ENCODE measurements at places on chromosomes 1 and 21.

DNA sequence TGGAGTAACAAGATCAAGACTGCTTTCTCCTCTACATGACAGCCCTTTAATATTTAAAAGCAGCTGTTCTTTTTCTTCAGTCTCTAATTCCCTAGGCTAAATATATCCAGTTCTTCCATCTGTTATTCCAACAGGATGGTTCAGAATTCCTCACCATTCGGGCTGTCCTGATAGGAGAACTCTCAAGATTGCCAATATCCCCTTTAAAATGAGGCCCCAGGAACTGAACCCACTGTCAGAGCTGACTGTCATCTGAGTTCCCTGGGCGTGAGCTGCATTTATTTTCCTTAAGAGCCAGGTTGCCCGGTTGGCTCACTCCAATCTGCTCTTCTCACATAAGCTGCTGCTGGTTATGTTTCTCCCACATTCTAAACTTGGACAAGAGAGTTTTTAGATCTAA is 177.6 kb downstream of the MIS18A start:
- DNase-seq: no peak

GRCh38 chr1:203492082-203492747 is 1.7 kb upstream of the OPTC start:
- DNase-seq: no peak

GRCh38 chr21:33023574-33024200 is 2.0 kb upstream of the OLIG2 start:
- DNase-seq: no peak

- DNase-seq: no peak
These were observed 17.4 kb upstream of the ACTRT2 start for GRCh38 chr1:3003941-3004270.

DNA sequence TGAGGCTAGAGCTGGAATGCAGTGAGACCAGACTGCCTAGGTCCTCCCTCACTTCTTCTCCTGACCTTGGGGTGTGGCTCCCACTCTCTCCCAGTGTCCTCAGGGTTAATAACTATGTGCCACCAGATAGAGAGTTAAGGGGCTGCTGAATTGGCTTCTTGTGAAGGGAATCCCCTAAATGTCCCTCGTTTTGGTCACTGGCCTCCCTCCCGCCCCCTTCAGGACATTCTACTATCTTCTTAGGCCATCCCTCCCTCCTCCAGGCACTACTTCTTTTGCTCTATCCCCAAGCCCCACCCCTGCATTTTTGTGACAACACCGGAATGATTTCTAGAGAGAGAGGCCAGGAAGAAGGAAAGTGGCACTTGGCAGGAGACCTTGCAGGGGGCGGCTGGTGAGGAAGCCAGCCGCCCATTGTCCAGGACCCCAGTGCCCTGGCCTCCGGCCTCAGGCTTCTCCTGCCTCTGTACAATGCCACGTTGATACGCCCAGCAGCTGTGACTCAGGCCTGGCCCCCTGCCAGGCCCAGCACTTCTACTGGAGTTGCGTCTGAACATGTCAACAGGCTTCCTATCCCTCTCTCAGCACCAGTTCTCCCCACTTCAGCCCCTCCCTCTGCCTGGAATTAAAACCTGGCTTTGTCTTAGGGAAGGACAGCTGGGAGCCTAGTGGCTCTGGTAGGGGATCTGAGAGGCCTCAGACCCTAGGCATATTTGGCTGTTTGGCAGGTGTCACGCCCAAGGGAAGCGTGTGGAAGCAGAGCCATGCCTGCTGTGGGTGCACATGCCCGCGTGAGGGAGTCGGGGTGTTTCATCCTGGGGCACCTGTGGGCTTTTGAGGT is 9.1 kb downstream of the LMNA start:
- DNase-seq: peak; percentile 99

DNA sequence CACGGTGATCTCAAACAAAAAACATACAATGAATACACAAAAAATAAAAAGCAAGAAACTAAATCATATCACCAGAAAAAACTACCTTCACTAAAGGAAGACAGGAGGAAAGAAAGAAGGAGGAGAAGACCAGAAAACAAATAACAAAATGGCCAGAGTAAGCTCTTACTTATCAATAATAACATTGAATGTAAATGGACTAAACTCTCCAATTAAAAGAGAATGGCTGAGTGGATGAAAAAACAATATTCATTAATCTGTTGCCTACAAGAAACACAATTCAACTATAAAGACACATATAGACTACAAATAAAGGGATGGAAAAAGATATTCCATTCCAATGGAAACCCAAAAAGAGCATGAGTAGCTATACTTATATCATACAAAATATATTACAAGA is 27.2 kb downstream of the LRIF1 start:
- no peak for DNase-seq

DNA sequence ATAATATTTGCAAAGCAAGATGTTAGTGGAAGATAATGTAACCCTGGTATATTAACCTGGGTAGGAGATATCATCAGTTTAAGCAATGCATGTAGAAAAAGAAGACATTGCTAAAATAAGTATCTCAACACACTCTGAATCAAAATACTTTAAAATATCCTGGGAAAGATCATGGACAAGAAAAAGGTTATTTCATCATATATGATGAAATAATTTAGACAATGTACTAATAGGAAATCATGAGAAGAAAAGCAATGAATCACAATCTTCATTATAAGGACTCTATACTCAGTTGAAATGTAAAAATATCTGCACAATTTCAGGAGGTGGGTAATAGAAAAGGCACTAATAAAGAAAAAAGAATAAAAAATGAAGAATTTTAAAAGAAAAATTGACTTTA is 158.8 kb downstream of the KCNT2 start:
- no peak for DNase-seq

DNA sequence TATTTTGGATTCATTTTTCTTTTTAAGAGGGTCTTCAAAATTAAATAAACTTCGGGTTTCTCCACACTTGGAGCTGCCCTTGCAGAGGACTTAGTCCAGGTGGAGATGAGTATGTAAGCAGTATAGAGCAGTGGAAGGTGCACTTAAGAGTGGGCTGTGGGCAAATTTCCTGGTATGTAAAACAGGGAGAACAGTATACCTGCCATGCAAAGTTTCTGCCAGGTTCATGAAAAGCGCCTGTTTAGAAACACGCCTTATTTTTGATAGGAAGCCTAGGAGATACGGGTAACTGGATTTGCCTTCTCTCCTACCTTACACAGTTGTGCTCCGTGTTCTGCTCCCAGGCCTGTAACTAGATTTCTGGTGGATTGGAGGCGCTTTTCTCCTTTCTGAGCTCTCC is 1.2 kb downstream of the KDM4A start:
- DNase-seq: no peak

- peak; percentile 16 for DNase-seq
These were observed 1.7 kb upstream of the ZBTB18 start for GRCh38 chr1:244049162-244050013.

DNA sequence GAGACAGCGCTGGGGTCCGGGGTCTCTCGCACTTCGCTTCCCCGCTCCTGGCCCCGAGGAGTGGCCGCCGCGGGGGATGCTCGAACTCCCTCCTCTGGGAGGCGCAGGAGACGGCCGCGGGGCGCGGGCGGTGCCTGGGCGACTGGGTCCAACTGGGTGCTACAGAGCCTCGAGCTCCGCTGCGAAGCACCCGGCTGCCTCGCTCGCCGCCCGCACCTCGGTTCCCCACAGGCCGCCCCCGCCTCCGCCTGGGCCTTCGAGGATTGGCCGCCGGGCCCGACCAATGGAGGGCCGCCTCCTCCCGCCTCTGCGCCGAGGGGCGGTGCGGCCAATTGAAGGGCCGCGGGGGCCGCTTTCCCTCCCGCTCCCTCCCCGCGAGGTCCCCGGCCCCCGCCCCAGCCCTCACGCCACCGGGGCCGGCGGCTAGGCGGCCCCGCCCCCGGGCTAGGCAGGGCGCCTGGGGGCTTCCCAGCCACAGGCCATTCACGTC is at the start of gene CNN3:
TSS of gene CNN3 (minus strand) at position 196 of the 490 bp plus-strand sequence. CDS start 216 bp downstream, outside the sequence.
- peak; percentile 97 for DNase-seq

DNA sequence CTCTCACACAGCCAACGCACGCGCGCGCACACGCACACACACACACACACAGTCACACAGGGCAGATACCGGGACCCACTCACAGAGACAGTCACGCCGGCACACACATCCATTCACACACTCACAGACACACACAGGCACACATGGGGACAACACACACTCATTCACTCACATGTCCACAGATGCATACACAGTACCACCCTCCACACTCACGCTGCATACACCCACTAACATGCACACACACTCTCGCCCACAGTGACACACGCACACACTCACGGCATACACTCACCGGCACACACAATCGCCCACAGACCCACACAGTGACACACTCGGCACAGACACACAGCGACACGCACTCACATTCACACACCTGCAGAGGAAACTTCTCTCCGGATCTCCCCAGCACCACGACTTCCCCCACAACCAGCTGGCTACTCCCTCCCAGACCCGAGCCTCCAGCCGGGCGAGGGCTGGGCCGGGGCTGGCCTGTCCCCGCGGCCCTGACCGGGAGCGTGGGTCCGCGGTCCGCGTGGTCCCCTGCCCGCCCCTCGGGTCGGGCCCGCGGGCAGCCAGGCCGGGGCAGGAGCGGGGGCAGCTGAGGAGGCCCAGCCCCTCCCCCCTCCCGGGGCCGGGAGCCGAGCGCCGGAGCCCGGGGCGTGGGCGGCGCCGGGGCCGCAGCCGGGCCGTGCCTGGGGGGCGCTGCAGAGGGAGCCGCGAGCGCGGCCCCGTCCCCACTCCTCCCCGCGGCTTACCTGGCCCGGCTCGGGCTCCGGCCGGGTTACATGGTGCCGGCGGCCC is 552 bp downstream of the DLGAP3 start:
- no peak for DNase-seq

DNA sequence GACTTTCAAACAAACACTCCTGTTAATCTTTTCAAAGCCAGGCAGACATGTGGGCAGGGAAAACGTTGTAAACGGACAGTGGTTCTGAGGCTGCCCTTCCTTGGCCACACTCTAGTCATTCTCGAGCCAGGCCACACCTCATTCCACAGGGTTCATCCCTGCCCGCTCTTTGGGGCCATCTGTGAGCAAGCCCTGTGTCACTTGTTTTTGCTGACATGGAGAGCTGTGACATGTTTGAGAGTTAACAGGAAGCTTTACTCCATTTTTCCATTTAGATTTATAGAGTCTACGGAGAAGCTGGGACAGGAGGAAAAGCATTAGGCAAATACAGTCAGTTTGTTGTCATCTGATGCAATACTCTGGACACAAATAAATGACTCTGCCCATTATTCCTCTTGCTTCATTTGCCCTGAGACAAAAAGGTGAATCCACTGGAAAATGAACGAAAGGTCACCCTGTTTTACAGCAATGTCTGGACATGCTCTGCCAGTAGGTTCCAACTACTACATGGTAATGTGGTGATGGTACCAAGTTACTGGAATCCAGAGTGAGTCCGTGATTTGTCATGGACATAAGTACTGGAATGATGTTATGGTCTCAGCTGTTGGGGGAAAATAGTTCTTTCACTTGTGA is 126.9 kb downstream of the CLIC6 start:
- no peak for DNase-seq

GRCh38 chr1:182181167-182181572 is 119.7 kb upstream of the ZNF648 start:
- DNase-seq: no peak

DNA sequence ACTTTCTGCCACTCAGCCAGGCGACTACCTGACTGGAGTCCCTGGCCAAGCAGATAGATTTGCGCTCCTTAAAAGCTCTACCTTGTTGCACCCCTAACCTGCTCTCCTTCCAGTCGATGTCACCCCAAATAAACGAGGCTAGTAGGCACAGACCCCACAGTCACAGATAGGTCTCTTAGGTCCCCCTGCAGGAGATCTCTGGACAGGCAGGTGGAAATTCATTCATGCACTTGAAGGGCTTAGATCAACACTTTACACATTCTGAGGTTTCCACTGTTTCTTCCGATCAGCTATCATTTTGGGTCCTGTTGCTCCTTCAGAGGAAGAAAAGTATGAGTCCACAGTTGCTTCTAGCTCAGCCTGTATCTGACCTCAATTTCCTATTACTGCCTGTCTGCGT is 272.6 kb upstream of the FMN2 start:
- no peak for DNase-seq

- DNase-seq: no peak
These were observed 28.5 kb downstream of the ANP32E start for GRCh38 chr1:150207281-150207971.

GRCh38 chr1:107762751-107763390 is 202.1 kb downstream of the VAV3 start:
- DNase-seq: no peak

DNA sequence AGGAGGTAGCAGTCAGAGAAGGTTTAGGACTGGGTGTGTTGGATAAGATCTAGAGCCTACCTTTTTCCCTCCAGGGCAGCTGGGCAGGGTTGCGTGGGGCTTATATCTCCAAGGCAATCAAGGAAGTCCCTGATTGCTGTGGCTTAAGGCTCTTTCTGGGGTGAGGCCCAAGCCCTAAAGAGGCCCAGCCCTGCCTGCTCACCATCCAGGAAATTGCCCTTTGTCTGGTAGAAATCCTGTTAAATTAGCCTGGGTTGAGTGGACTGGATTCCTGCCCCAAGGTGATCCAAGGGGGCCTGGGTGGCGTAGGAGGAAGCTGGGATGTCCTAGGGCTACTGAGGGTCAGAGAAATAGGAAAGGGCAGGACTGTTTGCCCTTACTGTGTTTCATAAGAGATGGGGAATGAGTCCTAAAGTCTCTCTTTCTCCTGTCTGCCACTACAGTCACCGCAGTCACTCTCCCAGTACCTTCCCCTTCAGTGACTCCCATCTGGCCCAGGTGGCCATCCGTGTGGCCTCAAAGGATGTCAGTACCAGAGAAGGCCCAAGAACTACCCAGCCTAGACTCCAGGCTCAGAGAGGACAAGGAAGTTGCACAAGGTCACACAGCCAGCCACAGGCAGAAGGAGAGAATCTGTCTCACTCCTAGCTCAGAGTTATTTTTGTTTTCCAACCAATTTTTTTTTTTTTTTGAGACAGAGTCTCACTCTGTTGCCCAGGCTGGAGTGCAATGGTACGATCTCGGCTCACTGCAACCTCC is 25.8 kb downstream of the MFSD2A start:
- no peak for DNase-seq

DNA sequence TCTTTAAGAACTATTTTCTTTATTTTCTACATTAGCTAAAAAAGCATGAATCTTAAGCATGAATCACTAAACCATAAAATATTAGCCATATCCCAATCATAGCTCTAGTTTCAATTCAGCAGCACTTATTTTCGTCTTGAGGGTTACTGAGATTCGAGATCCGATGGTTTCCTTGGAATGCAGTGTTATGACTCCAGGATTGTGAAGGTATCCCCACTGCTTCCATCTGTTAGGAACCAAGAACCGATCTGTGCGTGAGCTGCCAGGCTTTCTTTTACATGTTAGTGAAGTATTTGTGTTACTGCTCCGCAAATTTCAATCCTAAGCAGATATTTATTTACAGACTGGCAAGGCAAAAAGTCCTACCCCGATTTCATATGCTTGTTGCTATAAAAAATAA is 18.8 kb downstream of the TNFRSF9 start:
- no peak for DNase-seq

DNA sequence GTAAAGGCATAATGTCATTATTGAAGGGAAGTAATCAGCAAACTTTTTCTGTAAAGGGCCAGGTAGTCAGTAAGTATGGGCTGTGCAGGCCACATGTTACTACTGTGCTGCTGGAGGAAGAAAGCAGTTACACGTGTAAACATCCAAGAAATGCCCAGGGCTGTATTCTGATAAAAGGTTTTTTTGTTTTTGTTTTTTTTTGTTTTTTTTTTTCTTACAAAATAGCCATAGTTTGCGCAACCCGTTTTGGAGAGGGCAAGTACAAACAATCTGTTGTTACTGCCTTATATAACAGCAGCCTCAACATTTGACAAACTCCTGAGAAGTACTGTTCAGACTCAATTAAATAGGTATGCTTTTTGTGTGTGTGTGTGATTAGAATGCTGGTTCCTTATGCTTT is 26.7 kb upstream of the MTMR11 start:
- DNase-seq: no peak

GRCh38 chr1:202630541-202630940 is 79.7 kb downstream of the SYT2 start:
- no peak for DNase-seq

Data from NCI-H1105 (cell line).